ENCODE measurements at places on chromosomes 5 and 9.

DNA sequence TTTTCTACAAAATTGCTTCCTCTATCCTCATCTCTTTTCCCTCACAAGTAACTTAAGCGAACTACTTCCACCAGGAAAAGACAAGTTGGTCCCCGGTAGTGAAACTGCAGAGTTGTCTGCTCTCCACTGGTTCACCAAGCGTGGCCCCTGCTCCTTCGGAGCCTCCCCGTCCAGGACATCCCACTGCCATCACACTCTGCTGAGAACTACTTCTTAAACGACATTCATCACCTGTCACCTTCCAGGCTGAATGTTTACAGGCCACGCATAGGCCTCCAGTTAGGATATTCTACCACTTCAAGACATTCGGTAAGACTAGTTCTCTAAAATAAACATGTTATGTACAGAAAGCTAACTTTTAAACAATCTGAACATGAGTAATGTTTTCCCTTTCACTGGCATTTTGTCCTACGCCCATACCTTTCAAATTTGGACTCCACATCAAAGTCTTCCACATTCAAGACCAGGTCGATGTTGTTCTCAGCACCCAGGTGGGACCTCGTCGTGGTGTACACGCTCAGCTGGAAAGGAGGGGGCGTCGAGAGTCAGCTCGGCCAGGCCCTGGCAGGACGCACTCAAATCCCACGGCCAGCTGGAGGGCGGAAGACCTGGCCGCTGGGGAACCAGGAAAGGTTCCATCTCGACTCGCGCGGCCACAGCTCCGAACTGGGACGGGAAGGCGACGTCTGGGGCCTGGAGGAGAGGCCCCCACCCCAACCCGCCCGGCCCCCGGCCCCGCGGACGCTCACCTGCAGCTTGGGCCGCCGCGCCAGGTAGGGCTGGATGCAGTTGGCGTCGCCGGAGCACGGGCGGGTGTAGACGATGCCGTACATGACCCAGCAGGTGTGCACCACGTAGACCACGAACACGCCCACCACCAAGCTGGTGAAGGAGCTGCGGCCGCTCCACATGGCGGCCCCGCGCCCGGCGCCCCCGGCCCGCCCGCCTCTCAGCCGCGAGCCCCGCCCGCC, 683 bp downstream of the CLPTM1L start:
- DNase-seq: no peak

DNA sequence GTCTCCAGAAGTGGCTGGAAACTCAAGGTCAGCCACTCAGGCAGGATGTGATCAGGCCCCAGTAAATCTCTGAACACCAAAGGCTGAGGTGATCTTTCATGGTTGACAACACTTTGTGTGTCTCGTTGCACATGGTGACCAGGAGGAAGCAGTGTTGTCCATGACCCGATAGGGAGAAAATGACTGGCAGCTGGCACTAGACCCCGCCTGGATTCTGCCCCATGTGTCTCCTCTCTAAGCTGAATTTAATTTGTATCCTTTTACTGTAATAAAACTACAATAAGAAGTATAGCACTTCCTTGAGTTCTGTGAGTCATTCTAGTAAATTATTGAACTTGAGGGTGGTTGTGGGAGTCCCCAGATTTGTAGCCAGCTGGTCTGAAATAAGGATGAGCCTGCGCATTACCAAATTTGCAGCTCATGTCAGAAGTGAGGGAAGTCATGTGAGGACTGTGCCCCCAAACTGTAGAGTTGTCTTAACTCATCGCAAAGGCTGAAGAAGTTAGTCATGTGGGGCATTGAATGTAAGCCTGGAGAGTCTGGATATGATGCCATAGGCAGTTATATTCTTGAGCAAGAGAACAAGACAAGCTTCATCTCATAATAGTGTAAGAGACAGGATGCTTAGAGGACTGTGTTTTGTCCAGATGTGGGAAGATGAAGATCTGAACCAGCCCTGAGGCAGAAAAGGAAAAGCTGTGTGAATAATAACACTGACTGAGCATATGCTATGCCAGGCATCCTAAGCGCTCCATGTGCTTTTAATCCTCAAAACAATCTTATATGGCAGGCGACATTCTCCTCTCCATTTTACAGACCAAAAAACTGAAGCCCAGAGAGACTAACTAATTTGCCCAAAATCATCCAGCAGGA, 55.9 kb downstream of the TMEM215 start:
- DNase-seq: no peak

DNA sequence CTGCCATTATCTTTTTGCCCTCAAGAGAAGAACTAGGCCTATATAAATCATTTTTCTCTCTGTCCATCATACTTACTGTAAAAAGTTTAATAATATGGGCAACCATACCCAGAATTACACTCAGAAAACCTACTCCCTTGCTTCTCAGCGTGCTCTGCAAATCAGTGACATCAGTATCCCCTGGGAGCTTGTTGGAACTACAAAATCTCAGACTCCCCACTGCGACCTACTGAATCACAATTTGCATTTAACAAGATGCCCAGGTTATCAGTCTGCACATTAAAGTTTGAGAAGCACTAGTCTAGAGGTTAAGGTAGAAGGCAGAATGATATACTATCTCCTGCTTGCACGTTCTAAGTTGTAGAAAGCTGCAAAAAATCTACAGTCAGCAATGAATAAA, 127.2 kb downstream of the MLLT3 start:
- no peak for DNase-seq

GRCh38 chr9:135974220-135974573, 13.0 kb upstream of the UBAC1 start:
- no peak for DNase-seq

DNA sequence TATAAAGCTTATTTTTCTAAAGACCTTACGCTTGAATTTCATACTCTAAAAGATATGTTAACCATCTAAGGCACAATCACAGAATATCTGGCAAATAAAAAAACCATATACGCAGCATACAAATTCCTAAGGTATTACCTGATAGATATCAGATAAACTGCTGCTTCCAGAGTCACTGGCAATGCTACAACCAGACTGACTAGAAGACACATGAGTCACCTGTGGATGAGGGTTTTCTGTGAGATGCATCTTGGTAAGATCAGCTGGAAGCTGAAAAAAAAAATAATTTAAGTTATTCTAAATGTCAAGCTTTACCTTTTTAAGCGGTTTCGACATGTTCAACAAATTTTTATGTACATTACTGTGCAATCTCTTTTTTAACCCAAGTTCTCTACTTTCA, 113.8 kb downstream of the RAPGEF6 start:
- DNase-seq: no peak

All from NCI-H2029 treated with DMSO at 0.1 percent for 48 hours (cell line).